Renal pelvis (tissue), 12 donors: ENCODE measurements at places on chromosomes 2 and 18.

GRCh38 chr2:180110469-180110868, 103.4 kb upstream of the CWC22 start:
- no peak for DNase-seq

- DNase-seq, result no peak
Observed at GRCh38 chr18:36427369-36427768, 129.9 kb downstream of the FHOD3 start.

GRCh38 chr2:116160657-116161056, 1653.8 kb upstream of the DDX18 start:
- DNase-seq, result no peak

- peak; percentile 57 for DNase-seq
Observed at GRCh38 chr2:119387381-119388129, 20.8 kb downstream of the DBI start.

GRCh38 chr18:13625355-13625754, 101.0 kb downstream of the FAM210A start:
- no peak for DNase-seq

- peak; percentile 24 for DNase-seq
Observed at GRCh38 chr2:42794271-42795046, 2.1 kb upstream of the HAAO start.

DNA sequence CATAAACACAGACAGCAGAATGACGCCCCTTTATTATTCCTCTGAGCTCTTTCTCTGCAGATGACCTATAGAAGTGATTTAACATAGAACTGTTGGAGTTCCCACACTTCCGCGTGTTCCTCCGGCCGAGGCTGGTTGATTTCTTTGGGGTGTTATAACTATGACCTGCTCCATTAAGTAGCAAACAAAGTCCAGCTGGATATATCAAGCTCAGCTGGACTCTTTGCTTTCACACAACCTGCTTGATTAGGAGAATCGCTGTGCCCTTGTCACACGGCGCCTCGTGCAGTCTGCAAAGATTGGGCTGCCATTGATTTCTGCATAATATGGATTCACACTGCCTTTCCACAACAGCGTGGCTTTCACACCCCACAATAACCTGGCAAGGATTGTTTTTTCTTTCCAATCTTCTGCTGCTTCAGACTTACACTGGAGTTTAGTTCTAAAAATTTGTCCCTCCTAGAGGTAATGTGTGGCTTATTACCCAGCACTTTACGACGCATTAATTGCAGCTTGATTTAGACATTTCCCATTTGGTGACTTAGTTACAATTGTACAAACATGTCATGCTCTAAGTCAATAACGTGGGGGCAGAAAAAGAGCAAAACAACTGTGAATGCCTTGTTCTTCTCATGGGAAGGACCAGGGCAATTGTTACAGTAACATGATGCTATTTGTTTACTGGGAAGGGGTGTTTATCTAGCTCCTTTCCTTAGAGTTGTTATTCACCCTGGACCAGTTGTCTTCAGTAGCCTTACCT, 485.7 kb downstream of the TXNL1 start:
- peak; percentile 70 for DNase-seq

DNA sequence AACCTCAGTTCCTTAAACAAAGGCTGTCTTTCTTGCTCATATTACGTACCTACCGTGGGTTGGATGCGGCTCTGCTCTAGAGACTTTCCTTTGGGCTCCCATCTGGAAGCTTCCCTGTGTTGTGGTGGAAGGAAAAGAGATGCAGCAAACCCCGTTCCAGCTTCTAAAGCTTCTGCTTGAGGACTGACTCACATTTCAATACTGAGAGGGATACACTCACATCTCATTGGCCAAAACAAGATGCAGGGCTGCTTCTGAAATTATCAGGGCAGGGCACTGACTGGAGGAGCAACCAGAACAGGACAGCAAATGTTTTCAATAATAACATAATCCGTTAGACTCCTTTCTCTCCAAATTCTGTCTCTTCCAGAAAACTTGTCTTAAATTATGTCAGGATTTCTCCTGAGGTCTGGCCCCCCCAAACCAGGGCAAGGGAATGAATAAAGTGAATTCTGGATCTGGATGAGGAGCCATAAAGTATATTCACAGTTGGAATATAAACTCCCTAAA, 4.5 kb upstream of the MYO5B start:
- no peak for DNase-seq

DNA sequence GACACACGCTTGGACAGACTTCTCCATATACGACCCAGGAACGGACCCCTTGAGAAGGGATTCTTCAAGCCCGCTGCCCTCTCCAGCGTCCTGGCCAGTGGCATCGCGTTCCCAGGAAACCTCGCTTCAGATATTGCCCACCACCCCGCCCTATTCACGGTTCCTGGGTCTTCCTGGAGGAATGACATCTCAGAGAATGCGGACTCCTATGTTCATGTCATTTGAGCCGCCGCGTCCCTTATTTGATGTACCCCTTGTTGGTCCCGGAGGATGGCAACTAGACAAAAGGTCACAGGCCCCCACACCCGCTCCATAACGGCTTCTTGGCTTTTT, 588 bp upstream of the CCDC93 start:
- DNase-seq, result no peak

- no peak for DNase-seq
Observed at GRCh38 chr2:50754514-50754913, 277.4 kb downstream of the NRXN1 start.

DNA sequence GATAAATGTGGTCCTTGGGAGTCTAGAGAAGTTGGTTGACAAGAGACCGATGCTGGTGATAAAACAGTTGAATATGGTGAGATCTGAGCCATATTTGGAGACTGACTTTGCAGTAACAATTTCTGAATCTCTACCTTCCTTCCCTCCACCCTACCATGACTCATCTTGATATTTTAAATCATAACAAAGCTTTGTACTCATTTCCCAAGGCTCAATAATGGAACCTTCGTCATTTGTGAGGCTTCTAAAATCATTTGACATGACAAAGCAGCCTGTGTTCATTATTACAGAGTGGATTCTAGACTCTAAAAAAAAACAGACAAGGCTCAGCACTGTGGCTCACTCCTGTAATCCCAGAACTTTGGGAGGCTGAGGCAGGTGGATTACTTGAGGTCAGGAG, 38.5 kb upstream of the PDCL3 start:
- no peak for DNase-seq

- no peak for DNase-seq
Observed at GRCh38 chr2:136651456-136652010, 113.8 kb upstream of the THSD7B start.

DNA sequence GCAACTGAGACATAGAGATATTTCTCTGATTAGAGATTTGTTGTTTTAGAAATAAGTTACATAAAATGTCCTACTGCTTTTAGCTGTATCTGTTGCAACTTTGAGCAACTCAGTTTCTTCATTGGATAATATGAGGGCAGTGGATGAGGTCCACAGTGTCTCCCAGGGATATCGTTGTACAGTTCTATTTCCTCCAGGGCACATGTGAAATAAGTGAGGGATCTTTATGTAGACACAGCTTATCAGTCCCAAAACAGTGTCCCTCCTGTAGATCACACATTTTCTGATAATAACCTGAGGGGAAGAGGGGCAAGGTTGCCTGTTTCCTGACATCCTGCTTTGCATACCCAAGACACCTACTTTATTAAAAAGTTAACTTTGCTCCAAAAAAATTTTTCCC, 1231.2 kb upstream of the ZEB2 start:
- no peak for DNase-seq

DNA sequence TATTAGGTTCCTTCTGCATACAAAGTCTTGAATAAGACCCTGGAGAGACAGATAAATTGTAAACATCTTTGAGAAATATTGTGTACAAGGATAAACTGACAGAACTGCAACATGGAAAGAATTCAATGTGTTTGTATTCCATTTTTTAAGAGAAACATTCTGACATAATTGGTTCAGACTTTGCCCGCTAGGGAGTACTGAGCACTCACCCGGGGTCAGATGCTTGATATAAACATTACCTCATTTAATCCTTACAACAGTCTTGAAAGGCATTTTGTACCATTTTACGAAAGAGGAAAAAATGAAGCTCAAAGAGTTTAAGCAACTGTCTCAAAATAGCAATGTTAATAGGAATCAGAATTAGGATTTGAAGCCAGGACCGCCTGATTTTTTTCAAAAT, 416.7 kb upstream of the CRIM1 start:
- DNase-seq, result no peak

DNA sequence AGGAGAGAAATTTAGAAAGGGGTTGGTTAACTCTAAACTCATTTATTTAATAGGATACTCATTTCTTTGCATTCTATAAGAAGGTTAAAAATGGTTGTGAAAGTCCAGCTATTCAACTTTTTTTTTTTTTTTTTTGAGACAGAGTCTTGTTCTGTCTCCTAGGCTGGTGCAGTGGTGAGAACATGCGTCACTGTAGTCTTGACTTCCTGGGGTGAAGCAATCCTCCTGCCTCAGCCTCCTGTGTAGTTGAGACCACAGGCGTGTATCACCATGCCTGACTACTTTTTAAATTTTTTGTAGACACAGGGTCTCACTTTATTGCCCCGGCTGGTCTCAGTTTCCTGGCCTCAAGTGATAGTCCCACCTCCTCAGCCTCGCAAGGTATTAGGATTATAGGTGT, 11.9 kb downstream of the ELP2 start:
- DNase-seq, result no peak

DNA sequence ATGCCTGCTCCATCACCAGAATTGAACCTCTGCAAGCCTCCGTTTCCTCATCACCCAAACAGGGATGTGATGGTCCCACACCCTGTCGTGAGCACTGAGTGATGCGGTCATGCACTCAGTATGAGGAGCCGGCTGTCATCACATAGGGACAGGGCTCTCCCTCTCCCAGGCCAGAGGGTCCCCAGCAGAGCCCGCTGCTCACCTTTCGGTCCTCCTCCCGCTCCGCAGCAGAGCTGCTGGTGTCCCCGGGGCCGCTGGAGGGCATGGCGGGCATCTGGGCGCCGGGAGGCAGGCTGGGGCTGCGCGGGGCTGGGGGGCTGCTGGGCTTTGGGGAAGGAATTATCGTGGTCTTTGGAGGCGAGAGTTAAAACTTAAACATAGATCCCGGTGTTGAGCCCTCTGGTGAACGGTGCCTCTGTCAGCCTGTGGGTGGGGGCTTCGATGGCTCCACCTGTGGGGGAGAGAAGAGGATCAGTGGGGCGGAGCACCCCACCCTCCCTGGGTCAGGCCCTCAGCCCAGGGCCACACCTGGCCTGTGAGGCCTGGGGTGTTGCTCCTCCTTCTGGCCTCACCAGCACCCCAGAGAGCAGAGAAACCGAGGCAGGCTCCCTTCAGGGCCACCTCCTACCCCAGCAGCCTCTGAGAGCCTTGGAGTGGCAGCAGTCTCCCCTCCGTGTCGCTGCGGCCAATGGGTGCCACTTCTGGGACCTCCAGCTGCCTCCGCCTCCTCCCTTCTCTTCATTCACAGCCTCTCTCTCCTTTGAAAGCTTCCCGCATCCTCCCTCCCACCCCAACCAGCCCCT, 27.8 kb downstream of the DNMT3A start:
- DNase-seq, result no peak

DNA sequence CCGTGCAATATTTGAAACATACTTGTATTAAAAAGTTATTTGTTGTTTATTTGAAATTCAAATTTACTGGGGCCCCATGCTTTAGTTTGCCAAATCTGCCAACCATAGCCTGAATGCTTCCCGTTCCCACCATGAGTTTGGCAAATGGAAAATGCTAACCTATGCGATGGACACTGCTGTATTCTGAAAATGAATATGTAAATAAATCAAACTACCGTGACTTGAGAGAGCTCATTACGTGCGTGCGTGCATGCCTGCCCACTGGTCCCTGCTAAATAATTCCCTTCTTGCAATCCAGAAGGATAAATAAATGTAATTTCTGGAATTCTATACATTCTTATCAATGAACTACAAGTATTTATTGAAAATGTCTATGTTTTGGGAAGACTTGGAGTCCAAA, 3.2 kb downstream of the BOD1L2 start:
- no peak for DNase-seq

- no peak for DNase-seq
Observed at GRCh38 chr2:168594778-168595177, 138.7 kb downstream of the CERS6 start.

GRCh38 chr2:220959391-220959802, 612.7 kb downstream of the EPHA4 start:
- peak; percentile 12 for DNase-seq

GRCh38 chr18:36201765-36202164, 14.5 kb downstream of the MOCOS start:
- no peak for DNase-seq

DNA sequence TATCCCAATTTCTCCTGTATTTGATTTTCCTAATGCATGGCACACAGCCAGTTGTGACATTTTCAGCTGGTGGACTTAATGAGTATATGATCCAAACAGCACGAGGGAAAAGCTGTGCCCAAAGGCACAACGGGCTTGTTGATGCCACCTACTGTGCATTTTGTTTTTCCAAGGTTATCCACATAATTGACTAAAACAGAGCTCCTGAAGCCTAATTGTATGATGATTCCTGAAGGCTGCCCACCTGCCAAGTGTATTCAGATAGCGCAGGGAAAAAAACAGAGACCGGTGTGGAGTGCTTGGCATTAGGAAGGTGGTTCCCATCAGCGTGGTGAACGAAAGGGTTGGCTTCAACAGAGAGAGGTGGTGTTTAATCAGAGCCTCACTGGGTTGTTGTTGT, 14.9 kb downstream of the RBMS1 start:
- DNase-seq, result no peak

DNA sequence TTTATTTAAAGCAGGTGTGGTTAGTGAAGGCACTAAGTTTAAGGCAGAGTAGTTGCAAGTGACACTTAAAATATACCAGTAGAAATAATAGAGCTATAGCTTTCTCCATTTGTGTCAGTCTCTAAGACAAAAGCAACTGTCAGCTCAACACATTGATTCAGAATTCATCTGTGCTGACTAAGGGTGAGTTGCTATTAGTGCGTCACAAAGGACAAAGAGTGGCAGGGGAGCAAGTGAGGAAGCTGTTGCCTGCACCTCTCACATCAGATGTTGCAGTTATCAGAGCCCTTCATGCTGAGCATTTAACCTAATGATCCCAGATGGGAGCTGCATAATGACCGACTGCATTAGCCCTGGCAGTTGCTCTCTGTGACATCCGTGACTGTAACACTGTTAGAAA, 138.6 kb downstream of the DTNA start:
- DNase-seq, result no peak

- DNase-seq, result no peak
Observed at GRCh38 chr18:55419947-55420664, 167.9 kb downstream of the TCF4 start.

DNA sequence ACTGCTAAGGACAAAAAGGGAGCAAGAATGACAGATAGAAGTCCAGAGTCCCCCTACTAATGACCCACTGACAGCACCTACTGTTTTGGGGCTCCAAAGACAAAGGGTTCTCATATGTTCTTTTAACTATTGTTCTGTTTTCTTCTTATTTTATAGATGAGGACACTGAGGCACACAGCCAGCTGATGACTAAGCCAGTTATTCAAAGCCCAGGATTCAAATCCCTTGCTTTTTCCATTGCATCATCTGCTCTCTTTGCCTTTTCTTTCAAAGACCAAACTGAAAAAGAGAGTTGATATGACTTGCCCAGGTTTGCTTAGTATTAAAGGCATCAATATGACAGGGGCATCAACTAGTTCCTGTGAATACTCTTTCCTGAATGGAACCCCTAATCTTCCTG, 299.8 kb downstream of the LRATD1 start:
- DNase-seq, result no peak

GRCh38 chr2:239991689-239992314, 33.3 kb downstream of the NDUFA10 start:
- DNase-seq, result peak; percentile 42

- DNase-seq, result no peak
Observed at GRCh38 chr2:64840426-64840881, 148.7 kb upstream of the SLC1A4 start.
